ENCODE measurements at places on chromosomes 2 and 18. TPM values are rescaled to one million over a fixed set of nuclear protein-coding genes. Genes with fewer than 3 reads are reported as not detected.

DNA sequence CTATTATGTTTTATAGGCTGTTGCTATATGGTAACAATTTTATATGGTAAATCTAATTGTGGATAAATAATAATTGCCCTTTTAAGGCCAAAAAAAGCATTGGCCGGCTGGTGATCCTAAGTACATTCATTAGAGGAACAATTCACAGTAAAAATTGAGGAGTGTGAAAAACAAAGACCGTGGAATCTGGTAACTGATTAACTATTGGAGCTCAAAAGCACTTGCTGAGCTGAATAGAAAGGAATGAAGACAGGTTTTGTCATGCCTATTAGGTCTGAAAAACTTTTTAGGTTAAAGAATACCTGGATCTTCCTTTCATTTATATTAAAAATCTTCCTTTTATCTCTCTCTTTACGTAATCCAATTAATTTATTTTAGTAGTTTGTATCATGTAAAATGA, 18.5 kb upstream of the RBBP8 start:
- H3K27me3 ChIP-seq: no peaks in the 10 kb centered on the region
- H3K27ac ChIP-seq: no peak overlapping the region
- DNase-seq: no peak
- H3K4me1 ChIP-seq: peaks cover 12% of the 10 kb centered on the region
- no peaks in the 10 kb centered on the region for H3K36me3 ChIP-seq
- no peak overlapping the region for H3K4me3 ChIP-seq

- peaks cover 34% of the 10 kb centered on the region for H3K36me3 ChIP-seq
- no peak overlapping the region for H3K4me3 ChIP-seq
- H3K4me1 ChIP-seq: no peaks in the 10 kb centered on the region
- H3K27ac ChIP-seq: no peak overlapping the region
- no peak for DNase-seq
- no peaks in the 10 kb centered on the region for H3K27me3 ChIP-seq
Observed at GRCh38 chr2:74074487-74074886, 73.2 kb downstream of the BOLA3 start.

DNA sequence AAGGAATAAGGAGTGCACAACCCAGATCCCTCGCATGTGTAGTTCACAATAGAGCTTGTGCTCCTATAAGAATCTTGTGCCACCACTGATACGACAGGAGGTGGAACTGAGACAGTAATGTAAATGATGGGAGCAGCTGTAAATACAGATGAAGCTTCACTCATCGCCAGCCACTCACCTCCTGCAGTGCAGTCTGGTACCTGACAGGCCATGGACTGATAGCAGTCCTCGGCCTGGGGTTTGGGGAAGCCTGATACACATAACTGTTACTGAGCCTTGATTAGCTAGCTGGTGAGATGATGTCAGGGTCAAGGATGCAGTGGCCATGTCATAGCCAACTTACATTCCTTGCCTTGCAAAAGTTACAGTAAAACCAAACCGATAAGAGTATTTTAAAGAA, 376.6 kb downstream of the NBAS start:
- no peak for DNase-seq
- H3K36me3 ChIP-seq: peaks cover 22% of the 10 kb centered on the region
- no peak overlapping the region for H3K4me3 ChIP-seq
- no peaks in the 10 kb centered on the region for H3K4me1 ChIP-seq
- no peaks in the 10 kb centered on the region for H3K27me3 ChIP-seq

DNA sequence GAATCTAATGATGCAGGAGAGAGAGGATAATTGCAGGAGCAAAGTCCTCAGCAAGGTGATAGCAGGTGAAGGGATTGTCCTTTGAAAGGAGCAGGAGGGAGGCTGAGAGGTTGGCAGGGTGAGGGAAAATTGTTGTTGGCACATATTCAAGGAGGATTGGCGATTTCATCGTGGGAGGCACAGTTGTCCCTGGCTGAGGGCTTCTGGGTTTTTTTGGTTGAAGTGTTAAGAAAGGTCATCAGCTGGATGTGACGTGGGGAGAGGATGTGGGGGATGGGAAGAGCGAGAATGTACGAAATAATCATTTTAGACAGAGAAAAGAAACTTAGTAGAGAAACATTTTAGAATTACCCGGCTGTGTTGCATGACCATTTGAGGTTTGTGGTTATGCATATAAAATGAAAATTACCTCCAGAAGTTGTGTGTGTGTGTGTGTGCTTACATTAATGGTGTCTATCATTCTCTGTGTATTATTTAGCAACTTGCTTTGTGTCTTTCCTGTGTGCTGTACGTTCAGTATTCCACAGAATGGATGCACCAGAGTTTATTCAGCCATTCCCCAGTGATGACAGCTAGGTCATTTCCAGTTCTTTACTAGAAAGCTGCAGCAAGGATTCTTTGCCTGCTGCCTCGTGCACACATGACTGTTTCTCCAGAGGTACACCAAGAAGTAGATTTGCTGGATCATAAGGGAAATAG, 67.6 kb downstream of the SDC1 start:
- H3K27ac ChIP-seq: no peak overlapping the region
- peaks cover 11% of the 10 kb centered on the region for H3K4me1 ChIP-seq
- no peaks in the 10 kb centered on the region for H3K36me3 ChIP-seq
- DNase-seq: no peak
- no peak overlapping the region for H3K4me3 ChIP-seq

- H3K4me1 ChIP-seq: peaks cover 16% of the 10 kb centered on the region
- no peaks in the 10 kb centered on the region for H3K27me3 ChIP-seq
- no peak for DNase-seq
Observed at GRCh38 chr2:102251042-102251848, 60.1 kb upstream of the IL1RL1 start.

- H3K4me1 ChIP-seq: no peaks in the 10 kb centered on the region
- H3K36me3 ChIP-seq: no peaks in the 10 kb centered on the region
- H3K4me3 ChIP-seq: no peak overlapping the region
- no peak overlapping the region for H3K27ac ChIP-seq
- H3K27me3 ChIP-seq: peaks cover 33% of the 10 kb centered on the region
Observed at GRCh38 chr2:10982931-10983701, 71.4 kb downstream of the KCNF1 start.

The KIF1A gene
- total RNA-seq: not detected

The UGT1A5 gene
- total RNA-seq: not detected
